ENCODE measurements at places on chromosomes 7 and 10.

DNA sequence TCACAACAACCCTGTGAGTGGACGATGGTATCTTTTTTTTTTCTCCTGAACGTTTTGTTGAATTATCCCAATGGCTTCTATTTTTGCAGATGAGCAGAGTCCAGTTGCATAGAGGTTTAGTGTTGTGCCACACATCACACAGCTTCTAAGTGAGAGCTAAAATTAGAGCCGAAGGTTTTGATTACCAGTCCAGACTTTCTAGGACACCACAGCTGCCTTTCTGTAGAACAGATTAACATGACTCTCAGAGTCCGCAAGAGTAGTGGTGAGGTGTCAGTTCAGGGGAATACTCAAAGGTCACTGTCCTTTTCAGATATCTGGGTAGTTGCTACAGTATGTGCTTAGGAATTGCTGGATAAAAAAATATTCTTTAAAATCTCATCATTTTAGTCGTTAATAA, 13.8 kb downstream of the SGPL1 start:
- DNase-seq: no peak

GRCh38 chr10:113493195-113493594, 59.7 kb upstream of the HABP2 start:
- DNase-seq: no peak

DNA sequence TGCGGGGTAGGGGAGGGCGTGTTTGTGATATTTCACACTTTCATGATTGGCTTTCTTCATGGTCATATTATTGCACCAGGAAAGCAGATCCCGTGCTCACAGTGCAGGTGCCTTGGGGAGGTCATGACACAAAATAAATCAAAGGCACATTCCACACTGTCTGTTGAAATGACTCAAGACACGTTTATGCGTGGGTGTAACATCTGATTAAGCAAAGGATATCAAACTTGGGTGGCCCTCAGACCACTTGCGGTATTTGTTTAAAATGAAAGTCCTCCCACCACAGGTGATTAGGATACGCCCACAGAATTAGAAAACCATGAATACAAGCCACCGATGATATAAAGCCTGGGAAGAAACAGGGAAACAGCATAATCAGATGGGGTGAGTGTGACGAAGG, 51.1 kb downstream of the SVIL start:
- DNase-seq: no peak

DNA sequence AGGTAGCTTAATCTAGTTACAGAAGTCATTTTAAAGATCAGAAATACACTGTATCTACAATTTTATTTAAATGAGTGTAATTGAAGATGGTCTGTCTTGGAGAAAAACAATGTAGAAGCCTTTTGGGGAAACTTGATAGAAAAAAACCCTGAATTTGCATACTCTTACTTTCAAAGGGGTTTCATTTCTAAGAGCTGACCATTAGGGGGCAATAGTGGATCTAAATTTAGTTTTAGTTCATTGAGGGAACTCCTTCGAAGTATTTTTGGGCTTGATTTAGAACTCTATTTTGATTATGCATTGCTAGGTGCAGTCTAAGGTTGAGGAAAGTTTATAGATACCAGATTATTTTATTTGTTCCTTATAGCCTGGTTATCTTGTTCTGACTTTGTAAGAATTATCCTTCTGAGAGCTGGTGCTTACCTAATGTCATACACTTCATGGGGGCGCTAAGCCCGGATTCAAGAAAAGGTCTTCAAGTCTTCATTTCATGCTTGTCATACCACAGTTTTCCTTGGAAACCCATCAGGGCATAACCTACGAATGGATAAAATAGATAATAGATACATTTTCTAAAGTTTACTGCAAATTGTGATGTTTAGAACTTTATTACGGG, 69.1 kb upstream of the MXI1 start:
- no peak for DNase-seq

- DNase-seq: no peak
Observed at GRCh38 chr10:114703377-114704107, 45.5 kb upstream of the ABLIM1 start.

DNA sequence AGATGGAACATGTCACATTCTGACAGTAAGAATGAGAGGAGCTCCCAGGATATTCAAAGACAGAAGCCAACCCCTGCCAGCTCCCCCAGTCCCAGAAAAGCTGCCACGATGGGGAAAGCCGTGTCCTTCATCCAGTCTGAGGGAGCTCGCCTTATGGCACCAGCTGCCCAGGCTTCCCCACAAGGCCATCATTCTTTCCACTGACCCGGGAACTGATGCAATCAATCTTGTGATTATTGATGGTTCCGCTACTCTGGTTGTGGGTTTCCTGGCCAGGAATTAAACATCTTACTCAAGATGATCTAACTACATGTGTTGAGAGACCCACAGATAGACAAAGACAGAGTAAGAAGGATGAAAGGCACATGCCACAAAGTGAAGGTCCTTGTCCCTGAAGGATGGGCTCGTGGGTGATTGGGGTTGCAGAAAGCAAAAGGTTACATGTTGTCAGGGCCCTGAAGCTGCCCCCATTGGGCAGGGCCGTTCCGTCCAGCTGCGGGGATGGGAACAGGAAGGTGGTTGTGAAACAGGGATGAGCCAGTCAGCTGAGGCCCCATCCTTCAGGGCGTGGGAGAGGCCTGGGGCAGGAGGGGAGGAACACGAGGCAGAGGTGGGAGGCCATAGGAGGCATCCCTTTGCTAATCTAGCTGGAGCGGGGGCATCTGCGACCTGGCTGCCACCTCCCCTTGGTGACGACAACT, 127.6 kb downstream of the OAT start:
- no peak for DNase-seq

GRCh38 chr7:132009778-132010177, 453.4 kb upstream of the PODXL start:
- DNase-seq: no peak

GRCh38 chr7:70135656-70136055, 537.4 kb downstream of the AUTS2 start:
- DNase-seq: no peak

All from CD4-positive, CD25-positive, alpha-beta regulatory T cell (primary cell).